ENCODE measurements at places on chromosomes 5 and 9. TPM values are rescaled to one million over a fixed set of nuclear protein-coding genes. Genes with fewer than 3 reads are reported as not detected.

DNA sequence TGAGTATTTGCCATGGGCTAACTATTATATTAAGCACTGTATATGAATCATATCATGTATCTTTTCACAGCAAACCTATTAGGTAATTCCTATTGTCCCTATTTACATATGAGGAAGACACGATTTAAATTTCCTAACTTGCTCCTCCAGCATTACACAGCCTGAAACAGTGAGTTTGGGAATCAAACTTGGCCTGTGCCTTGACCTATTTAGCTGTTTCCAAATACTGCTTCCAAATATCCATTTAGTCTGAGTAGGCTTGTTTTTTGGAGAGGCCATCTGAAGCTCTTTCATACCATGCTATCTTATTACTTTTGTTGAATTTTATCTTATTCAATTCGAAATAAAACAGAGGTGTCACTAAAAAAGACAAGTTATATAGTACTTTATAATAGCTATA is 447.3 kb upstream of the MPDZ start:
- peak; percentile 66 for ATAC-seq

GRCh38 chr5:156328766-156329165 is 1.8 kb downstream of the SGCD start:
- no peak for ATAC-seq

GRCh38 chr5:101515721-101516120 is 612.6 kb upstream of the ST8SIA4 start:
- no peak for ATAC-seq

DNA sequence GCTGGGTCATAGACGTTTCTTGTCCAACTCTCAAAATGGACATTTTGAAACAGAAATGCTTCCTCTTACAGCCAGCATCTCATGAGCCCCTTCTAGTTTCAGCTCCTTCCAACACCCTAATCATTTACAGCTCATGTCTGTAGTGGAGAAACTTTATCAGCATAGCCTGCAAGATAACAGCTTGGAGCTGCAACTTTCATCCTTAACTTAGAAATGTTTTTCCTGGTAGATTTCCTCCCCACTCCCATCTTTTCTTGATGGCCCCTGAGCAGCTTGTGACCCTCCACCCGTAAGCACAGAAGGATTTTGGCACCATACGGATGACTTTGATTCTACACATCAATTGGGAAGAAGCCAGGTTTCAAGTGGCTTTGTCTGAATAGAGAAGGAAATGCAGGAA is 53.5 kb upstream of the TGFBR1 start:
- ATAC-seq = no peak

GRCh38 chr9:16500386-16500785 is 370.1 kb downstream of the BNC2 start:
- ATAC-seq = no peak

The OTULINL gene
- 11.3 TPM for total RNA-seq

DNA sequence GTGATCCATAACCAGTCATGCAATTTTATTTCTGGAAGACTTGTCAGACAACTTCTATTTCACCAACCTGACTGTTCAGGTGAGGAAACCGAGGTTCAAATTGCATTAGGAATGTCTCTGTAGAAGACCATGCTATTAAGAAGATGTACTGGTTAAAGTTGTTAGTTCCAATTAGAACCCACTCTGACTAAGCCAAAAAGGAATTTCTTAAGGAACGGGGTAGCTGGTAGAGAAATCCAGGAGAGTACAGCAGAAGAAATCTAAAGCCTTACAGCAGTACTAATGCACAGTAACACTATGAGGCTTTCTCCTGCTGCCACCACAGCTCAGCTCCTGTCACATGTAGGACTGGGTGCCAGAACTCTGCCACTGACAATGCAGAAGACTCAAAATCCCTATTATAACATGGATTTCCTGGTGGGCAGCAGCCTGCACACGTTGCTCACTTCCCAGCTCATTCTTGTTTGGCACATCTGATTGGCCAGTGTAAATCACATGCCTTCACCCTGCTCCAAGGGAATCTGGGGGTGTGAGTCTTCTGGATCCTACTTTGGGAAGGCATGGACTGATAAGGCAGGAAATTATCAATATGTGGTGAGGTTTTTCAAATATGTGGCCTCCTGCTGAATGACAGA is 37.1 kb downstream of the CAST start:
- ATAC-seq = no peak

The ADGRD2 gene
- total RNA-seq = not detected

The TNFSF15 gene
- total RNA-seq = 0.27 TPM

The CDH9 gene
- not detected for total RNA-seq

- ATAC-seq = no peak
Measured at GRCh38 chr9:7103367-7103766, 345.6 kb downstream of the KDM4C start.
